8988T (cell line): ENCODE measurements at places on chromosomes 3 and 15.

DNA sequence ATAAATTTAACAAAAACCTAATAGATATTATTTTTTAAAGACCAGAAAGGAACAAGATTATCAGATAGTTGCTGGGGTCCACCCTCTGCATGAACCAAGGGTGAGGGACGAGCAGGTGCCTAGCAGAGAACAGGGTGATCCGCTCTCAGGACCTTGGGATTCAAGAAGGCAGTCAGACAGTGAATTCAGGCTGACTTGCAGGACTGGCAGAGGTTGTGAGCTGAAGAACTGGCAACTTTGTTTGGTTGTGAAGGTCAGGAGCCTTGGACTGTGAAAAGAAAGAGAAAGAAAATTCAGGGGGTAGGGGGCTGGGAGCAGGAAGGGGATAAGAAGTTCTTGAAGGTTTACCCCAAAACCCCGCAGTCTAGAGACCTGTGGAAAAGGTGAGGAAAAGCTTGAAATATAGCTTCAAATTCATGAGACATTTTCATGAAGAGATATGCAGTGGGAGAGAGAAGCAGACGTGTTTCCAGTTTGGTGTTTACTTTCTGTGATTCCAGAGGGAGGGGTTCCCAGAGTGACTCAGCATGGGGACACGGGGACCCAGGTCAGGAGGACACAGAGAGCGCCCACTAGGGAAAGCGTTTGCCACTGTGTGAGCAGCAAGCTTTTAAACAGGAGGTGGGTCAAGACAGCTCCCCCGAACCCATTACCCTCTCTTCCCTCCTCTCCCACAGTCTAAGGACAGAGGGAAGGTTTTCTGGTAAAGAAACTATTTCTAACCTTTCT, 217.2 kb upstream of the UMPS start:
- DNase-seq: no peak

DNA sequence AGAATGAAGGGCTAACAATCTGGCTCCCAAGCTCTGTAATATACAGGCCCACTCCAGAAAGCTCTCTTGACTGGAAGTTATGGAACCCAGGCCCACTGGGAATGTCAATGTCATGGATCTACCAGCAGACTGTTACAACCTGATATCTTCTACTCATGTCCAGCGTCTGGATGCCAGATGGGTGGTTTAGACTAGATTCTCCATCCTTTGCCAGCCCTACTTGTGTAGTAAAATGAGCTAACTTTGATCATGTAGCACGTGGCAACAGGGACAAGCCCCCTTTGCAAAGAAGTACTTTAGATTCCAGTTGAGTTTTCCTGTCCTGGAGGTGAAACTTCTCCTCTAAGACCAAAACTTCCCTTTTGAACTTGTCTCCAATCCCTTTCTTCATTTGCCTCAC, 55.1 kb downstream of the HEG1 start:
- no peak for DNase-seq

- DNase-seq: no peak
These were observed 299.3 kb upstream of the PDZRN3 start for GRCh38 chr3:73924048-73924447.

GRCh38 chr3:113590983-113591382, 58.6 kb downstream of the SIDT1 start:
- no peak for DNase-seq

- DNase-seq: no peak
These were observed 108.0 kb downstream of the KCNH8 start for GRCh38 chr3:19256313-19256712.
